Stimulated activated CD8-positive, alpha-beta memory T cell treated with anti-CD3 and anti-CD28 coated beads, Interleukin-7, amount 100 ng/mL, for 4 hours (primary cell): ENCODE measurements at places on chromosomes 3 and 15.
A peak's percentile ranks its signal among the peaks of the same experiment; 100 is the strongest.

- DNase-seq = no peak
These were observed 159.9 kb upstream of the PFN2 start for GRCh38 chr3:150130404-150131100.

DNA sequence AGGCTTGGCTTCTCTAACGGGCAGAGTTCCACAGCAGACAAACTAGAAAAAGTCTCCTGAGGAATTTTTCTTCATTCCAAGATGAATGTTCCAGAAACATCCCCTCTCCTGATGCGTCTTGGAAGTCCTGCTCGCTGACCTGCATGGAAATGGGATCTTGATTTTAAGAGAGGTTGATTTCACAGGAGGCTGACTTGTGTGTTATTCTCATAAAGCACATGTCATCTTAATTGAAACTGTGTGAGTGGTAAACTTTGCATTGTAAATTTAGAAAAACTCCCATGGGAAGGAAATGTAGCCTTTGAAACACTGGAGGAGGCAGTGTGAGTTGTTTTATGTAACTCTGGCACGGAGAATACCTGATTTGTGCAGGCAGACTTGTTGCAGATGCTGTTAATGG is 337.8 kb upstream of the NR2E3 start:
- no peak for DNase-seq

GRCh38 chr15:32746116-32746857 is 28.5 kb downstream of the GREM1 start:
- DNase-seq = no peak

GRCh38 chr15:68228971-68229385 is 550 bp downstream of the CLN6 start:
- DNase-seq = no peak

- DNase-seq = no peak
These were observed 292.4 kb upstream of the LRRFIP2 start for GRCh38 chr3:37466660-37467359.

GRCh38 chr3:101643861-101644613 is 32.9 kb downstream of the ZBTB11 start:
- DNase-seq = peak; percentile 15

DNA sequence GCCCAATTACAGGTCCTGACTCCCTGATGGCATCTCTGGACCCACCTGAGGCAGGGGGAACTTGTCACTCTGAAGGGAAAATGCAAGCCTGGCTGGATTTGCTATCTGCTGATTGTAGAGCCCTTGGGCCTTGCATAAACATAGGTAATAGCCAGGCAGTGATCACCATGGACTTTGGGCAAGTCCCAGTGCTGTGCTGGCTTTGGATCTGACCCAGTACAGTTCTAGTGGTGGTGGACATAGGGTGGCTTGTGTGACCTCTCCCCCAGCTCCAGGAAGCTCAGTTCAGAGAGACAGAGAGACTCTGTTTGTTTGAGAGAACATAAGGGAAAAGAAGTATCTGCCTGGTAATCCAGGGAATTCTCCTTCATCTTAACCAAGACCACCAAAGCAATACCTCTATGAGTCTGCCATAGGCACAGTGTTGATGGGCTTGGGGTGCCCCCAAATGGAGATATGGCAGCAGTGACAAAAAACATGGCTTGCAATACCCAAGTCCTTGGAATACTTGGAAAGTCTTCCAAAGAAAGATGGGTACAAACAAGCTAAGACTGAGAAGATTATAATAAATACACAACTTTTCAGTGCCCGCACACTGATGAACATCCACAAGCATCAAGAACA is 348.5 kb downstream of the PYDC2 start:
- no peak for DNase-seq

DNA sequence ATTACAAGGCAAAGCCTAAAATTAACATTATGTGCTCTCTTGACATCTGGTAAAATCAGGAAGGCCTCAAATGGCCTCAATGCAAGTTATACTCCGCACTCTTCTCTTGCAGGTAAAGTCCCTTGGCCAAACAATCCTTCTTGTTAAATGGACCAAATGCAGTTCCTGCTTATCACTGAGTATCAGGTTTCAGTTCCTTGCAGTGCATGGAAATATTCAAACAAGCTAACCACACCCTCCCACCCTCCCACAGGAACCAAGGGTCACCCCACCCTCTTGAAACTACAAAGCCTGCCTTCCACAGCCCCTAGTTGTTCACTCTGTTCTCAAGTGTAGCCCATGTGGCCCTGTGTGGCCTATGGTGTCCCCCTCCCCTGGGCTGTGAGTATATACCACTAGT is 171.9 kb upstream of the CADPS start:
- no peak for DNase-seq

DNA sequence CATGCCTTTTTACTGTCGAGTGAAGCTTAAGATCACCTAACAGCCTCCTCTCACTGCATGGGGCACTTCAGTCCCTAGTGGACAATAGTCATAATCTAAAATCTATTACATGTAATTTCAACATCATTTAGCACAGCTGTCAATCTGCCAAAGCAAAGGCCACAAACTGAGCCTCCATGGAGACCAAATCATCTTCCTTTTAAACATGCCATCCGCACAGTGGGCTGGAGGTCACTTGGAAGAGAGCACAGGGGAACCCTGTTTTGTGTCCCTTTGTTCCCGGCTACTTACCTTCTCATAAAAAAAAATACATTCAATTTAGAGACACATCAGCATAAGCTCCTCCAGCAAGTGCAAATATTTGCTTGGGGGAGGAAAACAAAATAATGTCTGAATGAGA is 167.3 kb downstream of the SQOR start:
- DNase-seq = no peak

DNA sequence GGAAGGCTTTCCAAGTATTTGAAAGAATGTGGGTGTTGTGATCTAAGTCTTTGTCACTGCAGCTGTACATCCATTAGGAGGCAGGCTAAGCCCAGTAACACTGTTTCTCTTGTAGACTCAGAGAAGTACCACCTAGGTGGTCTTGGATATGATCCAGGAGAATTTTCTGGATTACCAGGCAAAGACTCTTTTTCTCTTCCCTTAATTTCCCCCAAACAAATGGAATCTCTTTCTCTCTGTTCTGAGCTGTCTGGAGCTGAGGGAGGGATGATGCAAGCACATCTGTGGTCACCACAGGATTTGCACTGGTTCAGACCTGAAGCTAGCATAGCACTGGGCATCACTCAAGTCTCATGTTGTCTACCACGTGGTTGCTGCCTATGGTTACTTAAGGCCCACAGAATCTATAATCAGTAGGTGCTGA is 227.6 kb downstream of the NECTIN3 start:
- no peak for DNase-seq

DNA sequence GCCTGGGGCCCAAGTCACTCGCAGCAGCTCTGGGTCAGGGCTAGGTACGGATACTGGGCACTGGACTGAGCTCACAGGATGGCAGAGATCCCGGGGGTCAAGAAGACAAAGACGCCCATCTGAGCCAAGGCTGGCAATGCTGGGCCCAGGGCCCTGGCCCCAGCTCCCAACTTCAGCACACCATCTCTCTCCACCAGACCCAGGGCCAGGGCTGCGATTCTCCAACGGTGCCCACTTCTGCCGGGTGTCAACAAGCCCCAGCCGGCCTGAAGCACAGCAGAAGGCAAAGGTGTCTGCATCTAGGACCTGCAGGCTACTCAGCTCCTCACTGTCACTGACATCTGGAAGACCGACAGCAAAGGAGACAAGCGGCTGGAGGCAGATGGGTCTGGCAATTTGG is 8.6 kb downstream of the WDR73 start:
- no peak for DNase-seq

- DNase-seq = no peak
These were observed 18.0 kb downstream of the SPICE1 start for GRCh38 chr3:113496924-113497323.

DNA sequence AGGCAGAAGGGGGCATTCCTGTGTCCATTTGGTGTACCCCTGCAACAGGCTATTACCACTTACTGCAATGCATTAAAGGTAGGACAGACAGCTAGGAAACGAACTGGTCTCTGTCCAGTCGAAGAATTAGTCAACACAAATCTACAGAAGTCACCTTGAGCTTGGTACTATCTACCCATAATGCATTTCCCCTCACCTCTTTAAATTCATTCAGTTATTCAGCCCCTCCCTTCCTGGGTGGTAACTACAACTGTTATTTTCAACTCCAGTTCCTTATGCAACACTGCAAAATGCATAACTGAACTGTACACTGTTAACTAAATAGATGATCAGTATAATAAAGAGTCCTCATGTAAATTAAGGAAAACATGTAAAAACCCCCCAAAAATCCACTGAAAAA is 77.6 kb downstream of the MAGI1 start:
- DNase-seq = no peak

- DNase-seq = no peak
These were observed 77.8 kb downstream of the EFL1 start for GRCh38 chr15:82184776-82185175.

GRCh38 chr15:65862682-65863081 is 6.6 kb upstream of the RAB11A start:
- peak; percentile 52 for DNase-seq
